Globus pallidus (tissue), 1 donor: ENCODE measurements at places on chromosomes 5 and 9.

- no peak for DNase-seq
These were observed 99.1 kb downstream of the PLK2 start for GRCh38 chr5:58360794-58361193.

GRCh38 chr9:135955934-135956801 lies 5.0 kb downstream of the UBAC1 start:
- no peak for DNase-seq

DNA sequence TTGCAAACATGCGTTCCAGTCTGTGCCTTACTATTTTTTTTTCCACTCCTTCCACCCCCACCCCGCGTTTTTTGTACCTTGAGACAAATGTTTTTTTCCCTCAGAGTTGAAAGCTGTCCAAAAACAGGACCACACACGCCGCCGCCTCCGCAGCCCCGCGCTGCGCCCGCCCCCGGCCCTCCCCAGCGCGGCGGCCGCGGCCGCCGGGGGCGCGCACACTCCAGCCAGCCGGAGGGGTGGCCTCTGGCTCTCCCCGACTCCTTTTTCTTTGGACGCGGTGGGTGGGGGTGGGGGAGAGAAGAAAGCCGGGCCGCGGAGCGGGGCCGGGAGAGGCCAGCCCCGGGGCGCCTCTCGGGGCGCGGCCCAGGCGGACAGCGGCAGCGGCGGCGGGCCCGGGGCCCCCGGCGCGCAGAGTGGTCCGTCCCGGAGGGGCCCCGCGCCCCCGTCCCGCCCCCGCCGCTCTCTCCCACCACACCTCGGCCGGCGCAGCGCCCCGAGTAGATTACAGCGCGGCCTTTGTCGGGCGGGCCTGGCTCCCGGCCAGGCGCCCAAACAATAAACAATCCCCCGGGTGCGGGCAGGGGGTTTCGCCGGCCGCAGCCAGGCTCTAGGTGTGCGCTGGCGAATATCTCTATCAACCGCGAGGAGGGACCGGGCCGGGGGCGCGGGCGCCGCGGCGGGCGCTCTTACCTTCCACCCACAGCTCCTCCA lies 10.9 kb downstream of the PTCH1 start:
- DNase-seq: peak; percentile 68

- no peak for DNase-seq
These were observed 132.6 kb upstream of the IRX4 start for GRCh38 chr5:2015124-2015848.

- DNase-seq: no peak
These were observed 121.7 kb downstream of the DEPDC1B start for GRCh38 chr5:60578315-60578714.

- no peak for DNase-seq
These were observed 70.0 kb upstream of the GFPT2 start for GRCh38 chr5:180423133-180423532.

- no peak for DNase-seq
These were observed 68.1 kb downstream of the YIPF5 start for GRCh38 chr5:144102361-144102760.

- no peak for DNase-seq
These were observed 148.3 kb downstream of the RPS23 start for GRCh38 chr5:82129723-82130285.

GRCh38 chr9:20379804-20380225 lies 242.5 kb downstream of the MLLT3 start:
- no peak for DNase-seq
